ENCODE measurements at places on chromosomes 1 and 21.

DNA sequence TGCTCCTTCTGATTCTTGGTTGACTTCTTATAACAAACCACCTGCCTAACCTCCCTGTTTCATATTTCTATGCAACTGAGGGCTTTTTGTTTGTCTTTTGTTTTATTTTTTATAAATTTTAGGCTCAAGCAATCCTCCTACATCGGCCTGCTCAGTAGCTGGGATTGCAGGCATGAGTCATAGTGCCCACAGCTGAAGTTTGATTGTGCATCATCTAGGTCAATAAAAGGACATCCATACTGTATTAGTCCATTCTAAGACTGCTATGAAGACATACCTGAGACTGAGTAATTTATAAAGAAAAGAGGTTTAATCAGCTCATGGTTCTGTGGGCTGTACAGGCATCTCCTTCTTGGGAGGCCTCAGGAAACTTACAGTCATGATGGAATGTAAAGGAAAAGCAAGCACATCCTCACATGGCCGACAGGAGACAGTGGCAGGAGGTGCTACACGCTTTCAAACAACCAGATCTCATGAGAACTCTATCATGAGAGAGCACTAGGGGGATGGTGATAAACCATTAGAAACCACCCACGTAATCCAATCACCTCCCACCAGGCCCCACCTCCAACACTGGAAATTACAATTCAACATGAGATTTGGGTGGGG lies 285.0 kb downstream of the SIPA1L2 start:
- no peak for DNase-seq

DNA sequence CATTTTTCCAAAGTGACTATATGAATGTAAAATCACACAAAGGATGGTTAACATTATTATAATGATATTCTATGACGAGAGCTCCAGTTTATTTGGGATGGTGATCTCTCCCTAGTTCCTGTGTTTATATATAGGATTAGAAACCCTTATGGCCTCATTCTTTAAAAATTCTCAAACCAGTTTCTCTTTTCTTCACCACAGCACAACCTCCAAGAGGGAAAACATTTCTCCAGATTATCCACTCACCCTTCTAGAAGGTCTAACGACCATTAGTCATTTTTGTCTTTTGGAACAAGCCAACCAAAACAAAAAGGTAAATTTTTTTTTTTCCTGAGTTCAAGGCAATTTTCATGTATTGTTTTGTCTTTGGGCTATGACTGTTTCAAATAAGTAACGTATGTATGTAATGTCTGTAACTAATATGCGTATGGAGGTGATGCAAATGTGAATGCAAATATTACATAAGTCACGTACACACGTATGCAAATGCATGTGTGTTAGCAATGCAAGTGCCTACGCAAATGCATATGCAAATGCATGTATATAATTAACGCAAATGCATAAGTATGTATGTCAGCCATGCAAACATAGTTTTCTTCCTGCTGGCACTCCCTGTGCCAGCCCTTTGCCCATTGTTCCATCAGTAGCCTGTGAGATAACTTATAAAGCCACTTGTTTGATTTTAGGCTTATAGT lies 72.5 kb upstream of the MORC3 start:
- DNase-seq = no peak

DNA sequence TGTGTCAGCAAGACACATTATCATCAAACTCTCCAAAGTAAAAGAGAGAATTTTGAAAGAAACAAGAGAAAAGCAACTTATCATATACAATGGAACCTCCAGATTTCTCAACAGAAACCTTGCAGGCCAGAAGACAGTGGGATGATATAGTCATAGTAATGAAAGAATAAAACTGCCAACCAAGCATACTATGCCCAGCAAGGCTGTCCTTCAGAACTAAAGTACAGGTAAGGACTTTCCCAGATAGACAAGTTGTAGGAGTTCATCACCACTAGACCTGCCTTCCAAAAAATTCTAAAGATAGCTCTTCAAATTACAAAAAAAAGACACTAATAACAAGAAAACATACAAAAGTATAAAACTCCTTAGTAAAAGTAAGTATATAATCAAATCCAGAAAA lies 33.2 kb upstream of the FOXD3 start:
- no peak for DNase-seq

DNA sequence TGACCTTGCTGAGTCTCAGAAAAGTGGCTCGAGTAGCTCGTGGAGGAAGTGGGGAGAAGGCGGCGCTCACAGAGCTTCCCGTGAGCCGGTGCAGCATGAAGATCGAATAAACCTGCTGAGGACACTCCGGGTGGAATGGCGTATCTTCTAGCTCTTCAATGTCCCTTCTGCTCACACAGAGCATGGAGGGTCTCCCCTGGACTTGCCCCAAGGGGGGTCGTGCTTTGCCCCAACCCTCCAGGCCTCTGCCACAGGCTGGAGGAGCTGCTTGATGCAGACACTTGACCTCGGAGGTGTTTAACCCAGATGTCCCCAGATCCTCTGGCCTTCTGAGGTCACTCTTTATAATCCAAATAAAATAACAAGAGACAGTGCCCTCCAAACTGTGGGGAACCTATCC lies 2.2 kb upstream of the KRTAP10-12 start:
- no peak for DNase-seq

DNA sequence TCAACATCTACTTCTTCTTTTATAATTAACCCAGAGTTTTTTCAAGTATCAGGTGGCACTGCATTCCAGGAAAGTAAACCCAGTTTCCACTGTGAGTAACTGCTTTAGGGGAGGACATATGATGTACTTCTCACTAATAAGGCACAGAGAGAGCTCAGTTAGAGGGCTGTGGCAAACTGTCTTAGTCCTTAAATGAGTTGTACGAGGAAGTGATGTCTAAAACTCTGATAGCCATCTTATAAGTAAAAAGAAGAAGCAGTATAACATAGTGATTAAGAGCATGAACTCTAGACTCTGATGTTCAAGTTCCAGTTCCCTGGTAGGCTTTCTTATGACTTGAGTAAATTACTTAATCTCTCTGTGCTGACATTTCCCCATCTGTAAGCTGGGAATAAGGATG lies 58.7 kb upstream of the PTGS2 start:
- no peak for DNase-seq

DNA sequence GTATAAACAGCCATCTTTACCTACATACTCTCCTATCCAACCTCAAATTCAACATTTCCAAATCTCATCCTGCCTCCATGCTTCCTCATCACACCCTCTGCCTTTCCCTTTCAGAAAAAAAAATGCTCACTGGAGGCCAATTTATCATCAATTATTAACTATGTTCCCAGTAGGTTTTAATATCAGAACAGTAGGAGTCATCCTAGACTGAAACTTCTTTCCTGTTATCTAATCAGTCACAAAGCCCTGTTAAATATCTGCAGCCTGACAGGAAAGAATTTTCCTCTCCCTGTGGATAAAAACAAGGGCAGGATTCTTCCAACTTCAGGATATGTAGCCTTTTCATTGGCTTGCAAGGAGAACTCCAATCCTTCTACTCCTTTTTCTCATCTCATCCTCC lies 28.4 kb downstream of the EGLN1 start:
- no peak for DNase-seq

DNA sequence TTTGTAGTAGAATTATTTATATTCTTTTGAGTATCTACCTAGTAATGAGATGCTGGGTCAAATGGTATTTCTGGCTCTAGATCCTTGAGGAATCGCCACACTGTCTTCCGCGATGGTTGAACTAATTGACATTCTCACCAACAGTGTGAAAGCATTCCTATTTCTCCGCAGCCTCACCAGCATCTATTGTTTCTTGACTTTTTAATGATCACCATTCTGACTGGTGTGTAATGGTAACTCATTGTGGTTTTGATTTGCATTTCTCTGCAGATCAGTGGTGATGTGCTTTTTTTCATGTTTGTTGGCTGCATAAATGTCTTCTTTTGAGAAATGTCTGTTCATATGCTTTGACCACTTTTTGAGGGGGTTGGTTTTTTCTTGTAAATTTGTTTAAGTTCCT lies 15.3 kb upstream of the IL23R start:
- DNase-seq = no peak

- no peak for DNase-seq
Observed at GRCh38 chr1:1281533-1282321, 1.5 kb downstream of the SCNN1D start.

DNA sequence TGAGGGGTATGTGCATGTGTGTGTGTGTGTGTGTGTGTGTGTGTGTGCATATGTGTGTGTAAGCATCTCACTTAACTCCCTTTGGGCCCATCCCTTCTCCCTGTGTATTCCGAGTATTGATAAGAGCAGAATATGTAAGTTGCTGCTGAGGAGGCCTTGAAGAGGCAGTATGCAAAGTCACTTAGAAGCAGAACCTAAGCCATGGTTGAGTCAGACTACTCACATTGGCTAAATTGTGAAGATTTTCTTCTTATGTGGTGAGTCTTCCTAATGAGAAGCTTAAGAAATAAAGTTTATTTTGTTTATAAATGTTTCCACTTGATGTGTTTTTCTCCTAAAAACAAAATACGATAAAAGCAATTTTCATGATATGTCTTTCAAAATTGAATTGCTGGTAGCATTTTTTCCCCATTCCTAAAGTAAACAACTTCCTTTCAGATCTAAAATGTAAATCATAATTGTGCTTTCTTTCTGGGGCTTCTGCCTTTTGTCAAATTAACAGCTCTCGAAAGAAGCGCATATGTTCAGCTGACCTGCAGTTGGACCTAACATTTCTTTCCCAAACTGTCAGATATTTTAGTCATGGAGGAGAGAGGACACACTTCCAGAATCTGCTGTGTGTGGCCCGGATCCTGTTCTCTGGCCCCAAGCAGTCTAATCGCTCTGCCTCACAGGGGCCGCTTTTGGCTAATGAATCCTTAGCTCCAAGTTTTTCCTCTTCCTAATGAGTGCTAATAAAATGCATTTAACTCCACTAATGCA lies 284.0 kb downstream of the DUSP10 start:
- no peak for DNase-seq

- no peak for DNase-seq
Observed at GRCh38 chr1:209876078-209876800, 48.5 kb downstream of the UTP25 start.

DNA sequence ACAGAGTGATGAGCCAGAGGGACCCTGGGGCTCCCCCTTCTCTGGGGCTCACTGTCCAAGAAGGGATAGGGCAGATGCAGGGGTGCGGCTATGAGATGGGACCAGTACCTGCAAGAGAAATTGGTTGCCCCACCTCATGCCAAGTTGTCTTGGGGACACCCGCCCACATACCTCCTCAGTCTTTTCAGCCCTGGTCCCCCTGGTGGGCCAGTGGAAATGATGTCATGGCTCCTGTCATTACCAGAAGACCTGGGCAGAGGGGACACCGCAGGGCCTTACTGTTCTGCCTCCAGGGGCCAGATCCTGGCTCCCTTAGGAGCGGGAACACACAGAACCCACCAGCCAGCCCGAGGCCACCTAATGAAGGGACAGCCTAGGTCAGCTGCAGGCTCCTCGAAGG lies 63.2 kb downstream of the CDK18 start:
- no peak for DNase-seq

- no peak for DNase-seq
Observed at GRCh38 chr1:229372251-229372650, 29.4 kb upstream of the CCSAP start.

DNA sequence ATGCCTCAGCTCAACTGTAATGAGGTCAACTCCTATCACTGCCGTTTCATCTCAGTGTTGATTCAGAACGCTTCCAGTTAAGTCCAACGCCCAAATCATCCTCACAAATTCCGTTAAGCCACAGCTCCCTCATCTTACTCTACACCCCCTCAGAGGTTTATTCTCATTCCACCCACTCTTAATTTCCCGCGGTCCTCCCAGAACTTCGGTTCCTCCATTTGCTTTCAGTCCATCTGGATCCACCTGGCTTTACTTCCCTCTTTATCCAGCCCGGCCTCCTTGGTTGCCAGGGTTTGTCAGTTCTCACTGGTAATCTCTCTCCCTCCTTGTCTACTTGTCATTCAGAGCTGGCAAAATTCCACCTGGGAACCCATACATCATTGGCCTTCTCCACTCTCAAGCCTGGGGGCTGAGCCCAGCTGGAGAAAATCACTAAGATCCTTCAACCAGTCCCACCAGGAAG lies 51.3 kb upstream of the RUNX1 start:
- DNase-seq = no peak

GRCh38 chr1:158644449-158644848 lies 39.4 kb downstream of the OR10Z1 start:
- no peak for DNase-seq

DNA sequence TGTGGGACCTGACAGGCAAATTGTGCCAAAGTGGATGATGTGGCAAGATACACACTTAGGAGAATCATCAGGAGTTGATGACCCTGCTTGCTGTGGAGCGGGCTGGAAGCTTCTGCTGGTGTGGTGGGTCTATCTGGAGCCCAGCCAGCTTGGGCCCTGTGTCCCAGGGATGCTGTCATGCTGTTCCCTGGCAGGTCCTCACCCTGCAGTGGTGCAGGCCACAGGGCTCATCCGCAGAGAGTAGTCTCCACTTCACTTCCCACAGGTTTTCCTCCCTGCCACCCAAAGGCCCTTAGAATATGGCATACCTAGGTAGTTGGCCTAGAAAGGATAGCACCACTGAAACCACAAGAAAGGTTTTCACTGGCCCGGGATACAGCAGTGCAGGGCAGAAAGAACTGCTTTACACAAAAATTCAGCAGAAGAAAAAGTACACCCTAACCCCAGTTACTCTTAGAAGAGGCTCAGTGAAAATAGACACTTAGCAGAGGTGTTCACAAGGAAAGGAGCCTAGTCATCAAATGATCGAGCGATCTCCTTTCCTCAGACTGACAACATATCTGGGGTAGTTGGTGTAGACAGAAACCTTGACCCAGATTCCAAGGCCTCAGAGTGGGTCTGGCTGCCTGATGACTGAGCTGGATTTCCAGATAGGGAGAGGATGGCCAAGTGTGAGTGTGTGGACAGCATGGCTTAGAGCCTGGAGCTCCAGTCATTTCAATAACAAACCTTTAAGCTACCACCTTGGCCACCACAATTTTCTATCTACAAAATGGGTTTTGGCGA lies 1.3 kb upstream of the C1orf226 start:
- DNase-seq = no peak

DNA sequence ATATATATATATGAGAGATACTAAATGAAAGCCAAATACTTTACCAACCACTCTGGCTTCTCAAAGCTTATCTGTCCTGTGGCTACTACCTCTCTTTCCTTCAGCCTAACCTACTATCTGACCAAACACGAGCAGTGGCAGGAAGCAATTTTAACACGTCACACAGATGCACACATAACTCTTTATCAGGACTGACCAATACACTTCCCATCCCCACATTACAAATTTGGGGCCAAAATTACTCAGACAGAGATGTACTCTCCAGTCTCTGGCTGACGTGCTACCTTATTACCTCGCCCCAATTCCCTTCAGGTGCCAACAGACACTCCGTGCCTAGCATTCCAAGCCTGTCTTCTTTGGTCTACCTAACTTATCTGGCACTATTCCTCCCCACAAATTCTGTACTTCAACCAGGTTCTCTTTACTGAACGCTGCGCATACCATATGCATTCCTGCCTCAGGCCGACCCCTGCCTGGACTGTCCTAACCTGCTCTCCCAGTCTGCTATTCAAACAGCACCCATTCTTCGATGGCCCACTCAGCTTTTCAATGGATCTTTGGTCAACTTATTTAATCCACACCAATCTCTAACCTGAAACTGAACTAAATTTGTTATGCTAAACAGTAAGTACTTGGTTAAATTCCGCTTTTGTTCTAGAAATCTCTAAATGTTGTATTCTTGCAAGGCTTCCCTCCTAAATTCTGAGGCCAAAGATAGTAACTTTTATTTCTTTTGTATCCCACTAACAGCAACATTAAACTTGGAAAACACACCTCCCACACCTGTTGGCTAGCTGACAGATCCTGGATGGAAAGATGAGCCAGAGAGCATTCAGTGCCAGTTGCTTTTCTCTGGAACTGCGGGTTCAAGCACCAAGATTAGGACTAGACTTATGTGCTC lies 27.9 kb downstream of the RERE start:
- DNase-seq = no peak

GRCh38 chr1:88735382-88735781 lies 51.3 kb downstream of the PKN2 start:
- DNase-seq = no peak

Data from activated naive CD4-positive, alpha-beta T cell treated with Interleukin-2 at 50 U/mL for 16 hours (primary cell).